ENCODE measurements at places on chromosomes 7 and 10.

DNA sequence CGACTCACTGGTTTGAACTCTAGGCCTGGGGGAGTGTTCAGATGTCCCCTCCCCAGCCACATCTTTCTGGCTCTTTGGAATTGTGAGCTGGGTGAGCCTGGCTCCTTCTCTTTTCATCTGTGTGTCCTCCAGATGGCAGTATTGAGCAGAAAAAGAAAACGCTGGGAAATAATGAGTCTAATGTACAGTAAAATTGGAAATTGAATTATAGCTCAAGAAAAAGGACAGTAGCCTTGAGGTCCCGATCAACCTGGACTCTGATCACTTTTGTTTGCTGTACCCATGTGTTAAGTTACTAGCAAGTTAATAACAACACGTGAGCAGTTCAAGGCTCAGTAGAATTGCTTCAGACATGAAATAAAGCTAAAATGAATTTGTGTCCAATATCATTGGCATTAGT lies 77.9 kb downstream of the SNX10 start:
- peak; percentile 78 for DNase-seq

GRCh38 chr10:11018432-11018841 lies 765 bp downstream of the CELF2 start:
- DNase-seq, result no peak

- no peak for DNase-seq
Measured at GRCh38 chr10:95266674-95267095, 24.1 kb downstream of the PDLIM1 start.

- DNase-seq, result peak; percentile 53
Measured at GRCh38 chr7:27689591-27690164, 27.0 kb upstream of the HIBADH start.

- no peak for DNase-seq
Measured at GRCh38 chr10:120691625-120692024, 159.5 kb upstream of the WDR11 start.

GRCh38 chr7:117146059-117146458 lies 176.8 kb downstream of the WNT2 start:
- DNase-seq, result no peak

Measured in SHP77 (cell line).